Frontal cortex (tissue), 4 donors: ENCODE measurements at places on chromosomes 5 and 9.

GRCh38 chr9:121753802-121754654 lies 102.6 kb downstream of the DAB2IP start:
- no peak for DNase-seq

DNA sequence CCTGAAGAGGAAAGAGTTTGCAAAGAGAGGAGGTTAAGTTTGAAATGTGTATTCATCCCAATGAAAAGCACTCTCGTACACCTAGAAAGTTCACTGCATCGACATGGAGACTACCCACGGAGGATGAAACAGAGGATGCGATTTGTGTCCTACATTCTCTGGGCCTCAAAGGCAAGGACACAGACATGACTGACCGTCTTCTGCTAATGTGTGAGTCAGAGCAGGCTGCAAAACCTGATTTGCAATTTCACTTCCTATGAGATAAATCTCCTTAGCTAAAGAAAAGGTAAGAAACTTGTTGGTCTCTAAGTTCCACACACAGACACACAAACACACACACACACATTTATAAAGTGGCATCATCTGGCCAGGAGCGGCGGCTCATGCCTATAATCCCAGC lies 98.6 kb downstream of the GNAQ start:
- DNase-seq: no peak

GRCh38 chr9:618478-618877 lies 223.0 kb upstream of the DMRT1 start:
- no peak for DNase-seq

DNA sequence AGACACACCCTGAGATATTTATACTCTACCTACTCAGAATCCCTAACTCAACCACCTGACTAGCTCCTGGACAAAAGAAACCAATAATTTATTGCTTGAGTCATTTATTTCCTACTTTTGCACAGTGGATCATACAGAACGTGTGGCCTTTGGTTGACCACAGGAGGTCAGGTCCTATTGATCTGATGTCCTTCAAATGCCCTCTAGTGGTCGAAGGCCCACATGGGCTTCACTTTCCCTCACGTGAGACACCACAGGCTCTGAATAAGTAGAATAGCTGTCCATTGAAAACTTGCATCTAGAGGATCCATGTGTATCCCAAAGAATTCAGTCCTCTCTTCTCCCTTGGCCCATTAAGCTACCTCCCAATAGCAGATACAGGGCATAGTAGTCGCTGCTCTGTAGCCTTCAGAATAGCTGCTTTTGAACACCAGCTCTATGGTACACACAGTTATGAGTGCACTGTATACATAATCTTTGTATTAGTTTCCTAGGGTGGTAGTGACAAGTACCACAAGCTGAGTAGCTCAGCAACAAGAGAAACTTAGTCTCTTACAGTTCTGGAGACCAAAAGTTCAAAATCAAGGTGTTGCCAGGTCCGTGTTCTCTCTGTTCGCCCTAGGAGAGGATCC lies 177.6 kb upstream of the SMARCA2 start:
- DNase-seq: no peak

GRCh38 chr9:107158321-107158720 lies 124.8 kb upstream of the RAD23B start:
- DNase-seq: no peak

- no peak for DNase-seq
These were observed 127.7 kb upstream of the SHB start for GRCh38 chr9:38196714-38197113.

- DNase-seq: no peak
These were observed 28.9 kb downstream of the OXCT1 start for GRCh38 chr5:41841325-41841724.

- DNase-seq: no peak
These were observed 2.2 kb downstream of the CDH12 start for GRCh38 chr5:22850981-22851380.

- DNase-seq: peak; percentile 18
These were observed 20.5 kb upstream of the CCL28 start for GRCh38 chr5:43432486-43433375.

GRCh38 chr5:53211799-53212198 lies 102.2 kb upstream of the MOCS2 start:
- no peak for DNase-seq

GRCh38 chr9:80878556-80878955 lies 810.8 kb downstream of the TLE1 start:
- DNase-seq: no peak

DNA sequence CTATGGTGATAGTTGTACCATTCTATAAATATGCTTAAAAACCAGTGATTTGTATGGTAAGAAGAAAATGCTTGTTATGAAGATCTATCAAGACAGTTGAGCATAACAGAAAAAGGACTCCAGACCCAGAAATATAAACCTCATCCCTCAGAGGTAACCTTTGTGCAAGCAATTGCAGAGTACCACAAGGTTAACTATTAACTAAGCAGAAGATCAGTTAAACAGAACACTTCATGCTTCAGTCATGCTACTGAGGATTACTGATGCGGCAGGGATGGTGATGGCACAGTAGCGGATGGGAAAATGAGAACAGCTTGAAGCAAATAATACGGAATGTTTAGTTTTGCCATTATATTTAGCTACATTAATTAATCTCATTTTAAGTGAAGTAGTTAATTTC lies 45.5 kb downstream of the IARS1 start:
- DNase-seq: no peak

- DNase-seq: no peak
These were observed 53.5 kb upstream of the ABL1 start for GRCh38 chr9:130781569-130781968.

DNA sequence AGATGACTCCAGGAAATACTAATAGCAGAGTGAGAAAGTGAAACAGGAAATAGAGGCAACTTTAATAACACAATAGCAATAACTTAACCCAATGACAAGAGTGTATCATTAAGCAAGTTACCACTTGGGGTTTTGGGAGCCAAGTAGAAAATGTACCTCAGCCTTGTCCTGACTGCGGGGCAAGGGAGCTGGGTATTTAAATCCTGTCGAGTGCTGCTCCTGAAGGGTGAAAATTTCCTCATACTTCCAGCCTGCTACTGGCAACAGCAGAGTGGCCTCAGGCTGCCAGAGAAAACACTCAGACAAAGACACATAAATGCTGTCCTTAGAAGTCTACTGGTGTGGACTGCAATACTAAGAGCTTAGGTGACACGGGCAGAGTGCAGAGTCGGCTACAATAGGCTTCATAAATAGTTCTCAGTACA lies 112.5 kb upstream of the EMB start:
- DNase-seq: no peak

DNA sequence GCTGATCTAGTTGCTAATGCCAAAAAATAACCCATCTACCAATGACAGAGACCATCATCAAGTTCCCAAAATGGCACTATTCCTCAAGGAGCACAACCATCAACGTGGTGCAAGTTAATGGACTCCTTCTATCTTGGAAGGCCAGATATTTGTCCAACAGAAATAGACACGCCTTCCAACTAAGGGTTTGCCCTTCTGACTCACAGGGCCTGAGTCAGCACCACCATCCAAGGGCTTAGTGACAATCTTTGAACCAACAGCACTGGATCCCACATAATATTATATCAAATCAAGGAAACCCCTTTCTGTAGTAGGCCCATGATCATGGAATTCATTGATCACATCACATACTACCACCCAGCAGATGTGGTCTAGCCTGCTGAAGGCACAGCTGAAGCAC lies 84.3 kb downstream of the MED27 start:
- DNase-seq: no peak

DNA sequence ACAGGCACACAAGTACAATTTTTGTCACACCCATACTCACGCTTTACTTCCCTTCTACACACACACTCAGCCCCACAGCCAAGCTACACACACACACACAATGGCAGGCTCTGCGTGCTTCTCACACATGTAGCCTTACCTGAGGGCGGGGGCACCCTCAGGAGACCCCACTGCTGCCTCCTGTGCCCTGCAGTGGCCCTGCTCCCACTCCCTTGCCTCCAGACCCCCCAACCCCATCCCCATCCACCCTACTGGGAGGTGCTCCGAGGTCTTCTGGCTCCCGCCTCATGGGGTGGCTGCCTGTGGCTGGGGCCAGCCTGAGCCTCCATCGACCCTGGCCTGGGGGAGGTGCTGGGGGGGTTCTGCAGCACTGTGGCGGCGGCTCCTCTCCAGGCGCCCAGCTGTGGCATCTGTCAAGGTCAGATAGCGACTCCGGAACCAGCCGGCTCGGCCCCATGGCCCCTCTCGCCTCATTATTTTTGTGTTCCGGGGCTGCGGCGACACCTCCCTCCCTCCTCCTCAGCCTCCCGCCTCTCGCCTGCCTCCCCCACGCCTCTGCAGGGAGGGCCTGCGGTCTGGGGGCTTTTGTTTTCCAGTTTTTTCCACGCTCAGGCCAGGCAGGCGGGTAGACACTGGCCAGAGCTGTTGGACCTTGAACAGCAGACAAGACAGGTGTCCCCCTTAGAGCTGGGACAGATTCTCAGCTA lies 21.7 kb downstream of the CXXC5 start:
- no peak for DNase-seq

DNA sequence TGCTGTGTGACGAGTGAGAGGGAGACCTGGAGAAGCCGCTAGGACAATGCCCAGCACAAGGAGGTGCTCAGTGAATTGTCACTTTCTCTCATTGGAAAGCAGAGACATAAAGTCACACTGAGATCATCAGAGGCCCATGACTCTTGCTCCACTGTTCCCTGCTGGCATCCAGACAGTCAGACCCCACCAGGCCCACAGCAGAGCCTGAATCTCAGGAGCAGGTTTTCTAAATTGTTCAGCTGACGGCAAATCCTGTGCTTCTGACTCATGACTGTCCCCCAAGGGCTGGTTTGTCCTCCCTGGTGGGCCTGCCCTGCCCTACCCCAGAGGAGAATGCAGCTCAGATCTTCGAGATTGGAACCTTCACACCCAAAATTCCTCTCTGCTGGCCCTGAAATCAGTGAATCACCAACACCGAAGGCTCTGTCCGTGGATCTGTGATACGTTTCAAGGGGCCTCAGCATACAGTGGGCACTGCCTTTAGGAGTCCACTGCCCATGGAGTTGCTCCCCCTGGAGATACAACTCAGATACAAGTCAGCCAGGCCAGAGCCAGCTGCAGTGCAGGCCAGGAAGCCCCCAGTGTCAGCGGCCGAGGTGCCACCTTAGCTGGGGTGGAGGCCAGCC lies 2.7 kb downstream of the PTGES start:
- no peak for DNase-seq

DNA sequence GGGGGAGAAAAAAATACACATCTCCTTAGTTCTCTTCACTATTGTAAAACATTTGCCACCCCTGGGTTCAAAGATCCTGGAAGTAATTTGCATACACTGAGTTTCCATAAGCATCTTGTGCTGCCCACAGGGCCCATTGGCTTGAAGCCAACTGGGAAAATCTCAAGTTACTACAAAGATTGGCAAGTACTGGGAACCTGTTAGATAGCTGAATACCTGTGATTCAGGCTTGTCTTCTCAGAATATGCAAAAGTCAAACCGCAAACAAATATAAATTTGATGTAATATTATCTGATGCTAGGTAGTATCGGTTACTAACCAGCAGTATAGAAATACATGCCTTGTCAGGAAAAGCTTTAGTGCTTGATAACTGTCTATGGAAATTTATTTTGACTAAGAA lies 156.9 kb upstream of the FST start:
- DNase-seq: no peak

GRCh38 chr5:43649256-43649655 lies 46.3 kb downstream of the NNT start:
- DNase-seq: no peak

- DNase-seq: no peak
These were observed 200.2 kb downstream of the PLK2 start for GRCh38 chr5:58259685-58260152.

- DNase-seq: no peak
These were observed 200.4 kb downstream of the MED10 start for GRCh38 chr5:6177926-6178325.

GRCh38 chr5:72844218-72844603 lies 27.8 kb downstream of the TNPO1 start:
- DNase-seq: no peak

DNA sequence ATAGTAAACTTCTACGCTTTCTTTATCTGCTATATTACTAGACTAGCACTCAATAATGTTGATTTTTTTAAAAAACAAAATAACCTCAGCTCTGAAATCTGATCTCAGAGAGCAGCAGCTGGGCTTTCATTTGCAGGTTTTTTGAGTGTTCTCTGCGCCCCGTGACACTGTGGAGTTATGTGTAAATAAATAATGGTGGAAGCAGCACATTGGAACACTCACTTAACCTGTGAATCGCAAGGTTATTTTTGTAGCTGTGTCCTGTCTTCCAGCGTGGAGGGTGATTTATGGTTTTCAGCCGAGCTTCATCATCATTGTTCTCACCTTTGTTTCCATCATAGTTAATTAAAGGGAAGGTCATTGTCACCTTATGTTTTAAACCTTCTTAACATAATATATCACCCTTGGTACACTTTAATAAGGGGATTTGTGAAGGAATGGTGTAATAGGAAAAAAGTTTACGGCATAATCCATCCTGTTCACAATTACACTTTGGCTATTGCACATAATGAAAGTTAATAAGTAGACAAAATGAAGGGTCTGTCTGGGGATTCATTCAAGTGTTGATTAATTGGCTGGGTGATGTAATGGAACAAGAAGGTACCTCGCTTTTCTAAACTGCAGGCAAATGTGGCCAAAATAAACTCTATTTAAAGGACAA lies 493.3 kb upstream of the ADAMTS16 start:
- no peak for DNase-seq

GRCh38 chr9:37036776-37037502 lies 2.9 kb upstream of the PAX5 start:
- DNase-seq: peak; percentile 35

DNA sequence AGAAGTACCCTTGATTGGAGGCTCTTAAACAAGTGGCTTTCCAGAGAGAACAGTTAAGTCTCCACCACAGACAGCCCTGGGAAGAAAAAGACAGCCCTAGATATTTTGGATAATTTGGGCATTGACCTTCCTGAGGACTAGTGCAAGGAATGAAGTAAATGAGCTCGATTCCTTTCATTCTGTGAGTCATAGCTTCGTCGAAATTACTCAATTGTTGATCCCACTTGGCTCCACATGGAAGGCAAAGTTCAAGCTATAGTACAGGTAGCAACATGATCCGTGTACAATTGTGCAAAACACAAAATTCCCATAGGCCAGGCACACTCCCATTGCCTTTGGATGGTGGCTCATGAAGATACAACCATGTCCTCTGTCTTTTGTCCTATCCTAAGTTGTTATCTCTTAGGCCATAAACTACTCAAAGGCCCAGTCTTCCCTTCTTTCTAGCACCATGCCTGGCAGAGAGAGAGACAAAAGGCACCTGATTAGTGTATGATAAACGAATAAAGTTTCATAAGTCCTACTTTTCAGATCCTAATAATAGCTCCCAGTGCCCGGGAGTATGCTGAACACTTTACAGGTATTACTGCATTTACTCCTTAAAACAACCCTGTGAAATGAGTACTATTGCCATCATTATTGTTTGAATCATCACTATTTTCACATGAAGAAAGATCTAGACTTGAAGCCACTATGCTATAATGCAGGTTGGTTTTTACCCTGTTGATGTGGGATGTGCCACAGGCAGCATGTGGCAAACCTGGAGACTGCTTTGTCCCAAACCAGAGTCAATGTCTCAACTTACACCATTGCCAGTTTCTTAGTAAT lies 116.7 kb upstream of the RANBP3L start:
- DNase-seq: no peak

GRCh38 chr9:4674783-4675182 lies 4.6 kb upstream of the CDC37L1 start:
- no peak for DNase-seq
